Activated CD4-positive, CD25-positive, alpha-beta regulatory T cell (primary cell): ENCODE measurements at places on chromosomes 6 and 20.

DNA sequence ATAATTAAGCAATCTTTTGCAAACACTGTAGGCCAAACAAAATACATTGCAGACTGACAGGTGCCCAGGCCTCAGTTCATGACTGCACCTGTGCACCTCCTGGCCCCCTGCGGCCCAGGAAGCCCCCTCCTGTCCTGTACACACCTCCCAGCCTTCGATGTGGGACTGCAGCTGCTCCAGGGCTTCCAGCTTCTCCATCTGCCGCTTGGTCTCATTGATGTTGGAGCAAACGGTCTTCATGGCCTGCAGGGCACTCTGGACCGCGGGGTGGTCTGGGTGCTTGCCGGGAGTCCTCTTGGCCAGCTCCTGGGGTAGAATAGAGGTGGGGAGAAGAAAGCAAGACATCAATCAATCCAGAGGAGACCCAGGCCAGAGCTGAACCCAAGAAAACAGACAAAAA lies 119.7 kb downstream of the PREX1 start:
- no peak for DNase-seq

GRCh38 chr20:50278377-50278683 lies 87.7 kb downstream of the CEBPB start:
- DNase-seq, result no peak

- DNase-seq, result no peak
Measured at GRCh38 chr6:130896249-130896648, 69.0 kb downstream of the SMLR1 start.

- no peak for DNase-seq
Measured at GRCh38 chr20:36501367-36502006, 39.8 kb upstream of the MYL9 start.

GRCh38 chr6:111484633-111484930 lies 1.6 kb upstream of the REV3L start:
- DNase-seq, result no peak

DNA sequence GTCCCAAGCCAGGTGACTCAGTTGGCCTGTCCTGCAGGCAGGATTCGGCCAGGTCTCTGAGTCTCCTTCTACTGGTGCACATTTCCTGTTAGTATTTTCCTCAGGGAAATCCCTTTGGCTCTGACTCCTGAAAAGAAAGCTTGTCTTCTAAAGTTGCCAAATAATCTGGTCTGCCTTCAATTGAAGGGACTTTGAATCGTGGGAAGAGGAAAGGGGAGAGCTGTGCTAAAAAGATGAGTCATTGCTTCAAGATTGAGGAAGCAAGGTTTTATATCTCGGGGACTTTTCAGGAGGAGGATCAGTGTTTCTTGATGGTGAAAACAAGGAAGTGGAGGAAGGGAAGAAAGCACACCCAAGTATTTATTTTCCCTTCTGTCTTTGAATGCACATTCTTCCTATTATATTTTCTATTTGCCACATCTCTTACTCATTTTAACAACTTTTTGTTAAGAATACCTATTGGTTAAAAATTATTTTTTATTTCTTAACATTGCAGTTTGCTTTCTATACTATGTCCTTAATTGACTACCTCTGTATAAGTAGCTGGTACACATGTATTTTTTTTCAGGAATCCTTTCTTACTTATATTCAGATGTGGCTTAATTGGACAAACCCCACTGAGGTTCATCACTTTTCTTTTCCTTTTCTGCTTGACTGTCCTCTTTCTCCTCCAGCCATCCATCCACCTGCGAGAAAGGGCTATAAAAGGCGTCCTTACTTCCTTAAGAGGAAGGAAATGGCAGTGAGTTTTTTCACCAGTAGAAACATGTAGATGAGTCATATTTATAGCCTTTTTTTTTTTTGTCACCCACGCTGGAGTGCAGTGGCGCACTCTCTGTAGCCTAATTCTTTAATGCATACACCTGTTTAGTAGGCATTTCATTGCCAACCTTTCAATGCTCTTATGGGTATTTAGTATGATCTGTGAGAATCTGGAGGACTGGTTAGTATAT lies 15.0 kb upstream of the IFNGR1 start:
- DNase-seq, result no peak

- no peak for DNase-seq
Measured at GRCh38 chr6:150119173-150119572, 23.7 kb upstream of the PPP1R14C start.

- no peak for DNase-seq
Measured at GRCh38 chr20:23614163-23614562, 8.4 kb upstream of the CST9 start.

GRCh38 chr20:4637081-4637797 lies 84.5 kb upstream of the PRND start:
- no peak for DNase-seq

GRCh38 chr20:17896193-17896723 lies 72.3 kb downstream of the SNX5 start:
- DNase-seq, result no peak

- DNase-seq, result no peak
Measured at GRCh38 chr6:15150207-15150606, 95.7 kb upstream of the JARID2 start.

- no peak for DNase-seq
Measured at GRCh38 chr20:53434662-53435061, 159.0 kb downstream of the ZNF217 start.

DNA sequence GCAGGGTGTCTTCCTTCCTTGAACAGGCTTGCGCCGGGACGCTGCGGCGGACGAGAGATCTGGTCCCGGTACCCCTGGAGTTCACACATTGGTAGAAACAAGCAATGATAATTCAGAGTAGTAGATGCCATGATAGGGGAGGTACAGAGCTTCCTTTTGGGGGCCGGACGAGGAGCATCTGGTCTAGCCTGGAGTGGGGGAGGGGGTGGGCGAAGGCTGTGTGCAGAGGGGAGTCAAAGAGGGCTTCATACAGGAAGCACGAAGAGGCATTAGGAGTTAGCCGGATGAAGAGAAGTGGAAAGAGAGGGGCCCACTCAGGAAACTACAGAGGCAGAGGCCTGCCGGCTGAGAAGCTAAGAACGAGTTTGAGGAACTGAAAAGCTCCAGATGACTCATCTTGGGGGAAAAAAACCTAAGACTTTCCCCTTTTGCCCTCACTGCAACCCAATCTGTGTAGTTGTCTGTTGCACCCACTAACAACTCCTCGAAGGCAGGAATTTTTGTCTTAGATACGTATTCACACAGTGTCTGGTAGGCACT lies 611 bp downstream of the CNPY3 start:
- DNase-seq, result no peak

- DNase-seq, result no peak
Measured at GRCh38 chr6:6943421-6943820, 164.3 kb upstream of the RREB1 start.

GRCh38 chr6:137707590-137708360 lies 159.3 kb upstream of the TNFAIP3 start:
- DNase-seq, result peak; percentile 30

GRCh38 chr6:110456694-110457093 lies 19.7 kb downstream of the SLC22A16 start:
- DNase-seq, result no peak

- no peak for DNase-seq
Measured at GRCh38 chr6:226516-227073, 65.7 kb upstream of the DUSP22 start.

DNA sequence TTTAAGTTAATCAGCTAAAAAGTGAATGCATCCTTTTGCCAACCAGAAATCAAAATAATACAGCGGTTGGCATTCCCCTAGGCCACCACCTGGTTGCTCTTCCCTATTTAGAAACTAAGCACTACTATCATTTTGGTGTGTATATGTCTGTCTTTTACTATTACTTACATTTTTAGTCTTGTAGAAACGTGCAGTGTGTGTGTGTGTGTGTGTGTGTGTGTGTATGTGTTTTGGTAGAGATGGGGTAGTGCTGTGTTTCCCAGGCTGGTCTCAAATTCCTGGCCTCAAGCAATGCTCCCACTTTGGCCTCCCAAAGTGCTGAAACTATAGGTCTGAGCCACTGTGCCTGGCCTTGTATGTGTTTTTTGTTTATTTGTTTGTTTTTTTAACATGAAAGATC lies 27.4 kb downstream of the MYO6 start:
- no peak for DNase-seq

- DNase-seq, result no peak
Measured at GRCh38 chr6:15114061-15114460, 131.8 kb upstream of the JARID2 start.

- no peak for DNase-seq
Measured at GRCh38 chr6:106185615-106186014, 99.5 kb downstream of the PRDM1 start.

DNA sequence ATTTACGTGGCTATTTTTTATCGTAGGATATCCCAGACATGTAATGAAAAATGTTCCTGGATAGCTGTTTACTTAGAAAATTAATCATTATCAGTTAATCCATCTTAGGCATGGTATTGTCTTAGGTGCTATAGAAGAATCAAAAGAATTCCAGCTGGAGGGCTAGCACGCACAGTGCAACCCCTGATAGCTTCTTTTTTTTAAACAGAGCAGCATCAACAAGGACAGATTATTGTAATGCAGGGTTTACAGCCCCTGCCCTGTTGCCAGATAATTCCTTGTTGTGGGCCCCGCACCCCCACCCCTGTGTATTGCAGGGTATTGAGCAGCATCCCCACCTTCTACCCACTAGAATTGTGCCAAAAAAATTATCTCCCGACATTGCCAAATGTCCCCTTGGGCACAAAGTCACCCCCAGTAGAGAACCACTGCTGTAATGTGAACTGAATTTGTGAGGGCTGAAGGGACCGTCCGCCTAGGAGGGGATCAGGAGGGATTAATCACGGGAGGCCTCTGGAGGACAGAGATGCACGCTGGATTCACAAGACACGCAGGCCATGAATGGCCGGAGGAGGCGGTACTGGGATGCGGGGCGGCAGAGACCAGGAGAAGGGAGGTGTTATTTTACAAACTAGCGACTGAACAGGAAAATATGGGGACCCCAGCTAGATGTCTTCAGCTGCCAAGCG lies 174.6 kb downstream of the ZDHHC14 start:
- no peak for DNase-seq

- no peak for DNase-seq
Measured at GRCh38 chr6:119147101-119148053, 68.9 kb upstream of the FAM184A start.

DNA sequence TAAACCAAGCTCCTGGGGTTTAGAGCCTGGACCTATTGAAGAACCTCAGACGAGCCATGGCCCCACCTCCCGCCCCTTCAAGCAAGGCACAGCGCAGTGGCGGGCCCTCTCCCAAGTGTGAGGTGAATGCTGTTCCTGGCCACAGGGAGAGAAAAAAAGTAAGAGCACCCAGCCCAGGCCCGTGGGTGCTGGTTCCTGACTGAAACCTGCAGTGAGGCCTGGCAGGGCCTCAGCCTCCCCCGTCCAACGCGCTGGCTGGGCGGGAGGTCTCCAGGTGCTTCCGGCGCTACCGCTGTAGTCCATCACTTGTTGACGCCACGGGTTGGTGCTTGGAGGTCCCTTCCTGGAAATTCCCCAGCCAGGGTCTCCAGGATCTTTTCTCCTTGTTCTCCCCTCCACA lies 5.5 kb upstream of the FAM83C start:
- no peak for DNase-seq

- peak; percentile 40 for DNase-seq
Measured at GRCh38 chr6:209432-210103, 82.7 kb upstream of the DUSP22 start.

DNA sequence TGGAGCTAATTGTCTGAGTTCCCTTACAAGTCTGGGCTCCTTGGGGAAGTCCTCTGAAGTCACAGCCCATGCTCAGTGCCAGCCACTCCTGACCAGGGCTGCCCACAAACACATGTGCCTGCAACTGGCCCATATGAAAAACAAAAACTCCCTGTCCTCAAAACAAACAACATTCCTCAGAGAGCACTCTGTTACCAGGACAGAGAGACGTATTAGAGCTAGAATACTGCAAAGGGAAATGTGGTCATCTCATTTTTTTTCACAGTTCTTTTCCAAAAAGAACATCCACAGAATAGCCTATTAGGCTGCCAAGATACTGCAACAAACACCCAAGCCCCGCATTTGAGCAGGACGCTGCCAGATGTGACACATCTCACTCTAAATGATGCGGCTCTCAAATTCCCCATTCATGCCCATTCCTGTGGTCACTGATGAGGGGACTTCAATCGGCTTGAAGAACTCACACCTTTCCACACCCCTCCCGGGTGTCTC lies 71.1 kb downstream of the SLC22A23 start:
- DNase-seq, result no peak

GRCh38 chr6:158660333-158660754 lies 10.5 kb downstream of the SYTL3 start:
- DNase-seq, result no peak

GRCh38 chr6:143396497-143397226 lies 53.8 kb downstream of the ADAT2 start:
- no peak for DNase-seq

DNA sequence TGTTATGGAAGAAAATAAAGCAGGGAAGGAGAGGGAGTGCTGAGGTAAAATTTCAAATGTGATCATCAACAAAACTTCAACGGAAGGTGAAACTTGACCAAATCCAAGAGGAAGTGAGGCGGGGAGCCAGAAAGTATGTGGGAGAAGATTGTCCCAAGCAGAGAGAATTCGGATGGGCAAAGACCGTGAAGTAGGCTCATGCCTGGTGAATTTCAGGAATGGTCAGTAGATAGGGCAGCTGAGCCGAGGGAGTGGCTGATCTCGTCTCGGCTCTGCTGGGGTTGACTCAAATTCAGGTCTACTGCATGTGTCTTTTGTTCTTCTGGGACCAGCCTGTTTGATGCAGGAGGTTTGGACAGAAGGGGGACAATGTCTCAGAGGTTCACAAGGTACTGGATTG lies 7.0 kb upstream of the CSNK2A1 start:
- DNase-seq, result no peak

GRCh38 chr6:102488729-102489128 lies 1095.2 kb downstream of the GRIK2 start:
- DNase-seq, result no peak

- DNase-seq, result no peak
Measured at GRCh38 chr20:36821964-36822437, 48.4 kb upstream of the DSN1 start.

DNA sequence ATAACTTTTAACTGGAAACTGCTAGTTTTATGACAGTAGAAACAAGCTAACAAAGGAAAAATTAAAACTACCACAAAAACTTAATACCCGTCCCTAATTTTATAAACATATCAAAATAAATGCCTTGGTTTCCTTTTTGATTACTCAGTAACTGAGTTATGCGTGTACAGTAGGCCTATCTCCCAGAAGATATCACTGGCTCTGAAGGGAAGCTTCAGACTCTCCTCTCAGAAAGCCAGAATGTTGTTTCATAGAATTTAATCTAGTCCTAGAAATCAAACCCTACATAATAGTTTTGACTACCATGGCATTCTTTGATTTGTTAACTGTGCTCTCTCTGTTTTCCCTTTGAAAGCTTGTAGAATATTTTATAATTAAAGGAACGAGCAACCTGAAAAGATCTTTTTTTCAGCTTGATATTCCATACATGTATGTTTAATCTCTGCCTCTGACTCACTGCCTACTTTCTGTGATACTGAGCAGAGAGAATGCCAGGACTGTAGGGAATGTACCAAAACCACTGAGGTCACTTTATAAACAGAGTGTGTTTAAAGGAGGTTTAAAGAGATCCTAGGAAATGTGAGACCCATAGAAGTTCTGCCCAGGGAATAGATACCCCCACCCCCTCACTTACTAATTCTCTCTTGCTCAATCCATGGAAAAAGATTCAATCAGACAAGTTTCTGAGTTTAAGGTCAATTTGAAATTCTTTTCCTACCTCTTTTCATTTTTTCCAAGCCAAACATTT lies 311.5 kb downstream of the HDGFL1 start:
- no peak for DNase-seq
